Naive B cell (primary cell): ENCODE measurements at places on chromosomes 7 and 10.
A peak's percentile ranks its signal among the peaks of the same experiment; 100 is the strongest.

DNA sequence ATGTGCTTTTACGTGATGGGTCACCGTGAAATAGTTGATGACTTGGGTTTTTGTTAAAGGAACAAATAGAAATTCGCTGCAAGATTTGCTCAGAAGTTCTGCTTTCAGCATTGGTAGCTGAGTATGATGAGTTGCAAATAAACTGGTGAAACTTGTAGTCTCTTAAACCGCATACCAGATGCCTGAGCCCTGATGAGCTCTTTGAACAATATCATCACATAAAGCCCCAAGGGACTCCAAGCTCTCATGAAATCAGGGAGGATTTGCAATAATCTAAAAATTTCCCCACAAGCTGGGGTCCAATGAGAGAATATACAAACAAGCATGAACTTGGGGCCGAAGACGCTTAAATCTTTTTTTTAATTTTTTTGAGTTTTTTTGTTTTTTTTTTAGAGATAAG lies 312.4 kb downstream of the CALN1 start:
- DNase-seq: no peak

GRCh38 chr7:100493476-100494264 lies 9.9 kb downstream of the NYAP1 start:
- DNase-seq: no peak

DNA sequence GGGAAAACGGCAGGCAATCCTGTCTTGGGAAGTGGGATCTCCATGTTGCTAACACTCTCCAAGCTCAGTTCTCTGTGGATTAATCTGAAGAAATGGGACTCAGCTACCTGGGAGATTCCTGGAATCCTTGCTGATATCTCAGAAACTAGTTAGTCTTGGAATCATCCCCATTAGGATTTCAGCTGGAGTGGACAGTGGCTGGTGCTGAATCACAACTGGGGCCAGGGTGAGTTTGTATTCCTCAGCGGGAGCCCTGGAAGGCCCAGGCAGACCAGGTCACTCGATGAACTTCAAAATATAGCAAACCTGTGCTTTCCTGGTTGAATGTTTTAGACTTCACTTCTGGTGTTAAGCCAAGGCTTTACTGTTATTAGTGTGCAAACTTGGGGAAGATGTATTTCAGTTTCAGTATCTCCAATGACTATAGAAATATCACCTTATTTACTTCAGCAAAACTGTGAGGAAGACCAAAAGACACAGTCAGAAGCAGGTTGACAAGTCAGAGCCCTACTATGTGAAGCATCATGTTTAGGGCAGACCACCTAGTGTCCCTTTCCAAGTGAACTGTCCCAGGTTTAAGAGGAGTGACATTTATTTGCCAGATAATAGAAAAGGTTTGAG lies 126.1 kb downstream of the AOAH start:
- no peak for DNase-seq

DNA sequence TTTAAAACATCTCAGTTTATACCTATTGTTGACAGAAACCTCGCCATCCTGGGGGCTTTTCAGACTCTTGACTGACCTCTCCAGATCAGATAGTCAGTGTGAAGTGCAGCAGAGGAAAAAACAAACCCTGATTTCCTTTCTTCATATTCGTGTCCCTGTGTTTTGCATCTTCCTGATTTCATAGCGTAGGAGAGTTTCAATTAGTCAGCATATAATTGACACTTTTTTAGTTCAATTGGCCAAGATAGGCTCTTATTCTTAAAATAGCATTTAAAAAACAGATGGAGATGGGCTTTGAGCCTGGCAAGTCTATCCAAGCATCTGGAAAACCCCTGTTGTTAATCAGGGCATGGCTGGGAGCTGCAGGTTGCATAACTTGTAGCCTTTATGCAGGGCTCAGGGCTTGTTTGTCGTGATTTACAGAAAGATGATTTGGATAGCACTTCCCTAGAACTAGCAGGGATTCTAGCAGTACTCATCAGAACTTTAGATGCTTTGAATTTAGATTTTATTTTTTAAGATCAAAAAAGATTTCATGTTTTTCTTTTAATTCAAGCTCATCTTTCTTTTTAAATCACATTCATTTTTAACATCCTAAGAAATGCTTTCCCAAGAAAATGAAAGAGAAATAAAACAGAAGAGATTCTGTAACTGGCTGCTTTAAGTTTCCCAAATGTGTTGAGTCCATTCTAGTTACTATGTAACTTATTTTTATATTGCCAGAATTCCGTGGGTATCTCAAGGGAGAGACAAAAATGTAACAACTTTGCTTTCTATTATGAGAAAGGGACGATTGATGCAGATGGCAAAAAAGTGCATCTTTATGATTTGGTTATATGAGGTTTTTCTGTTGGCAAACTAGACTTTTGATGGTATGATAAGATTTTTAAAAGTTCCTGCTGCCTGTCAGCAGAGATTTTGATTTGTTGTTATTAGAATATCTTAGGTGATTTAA lies 270.8 kb upstream of the FZD8 start:
- DNase-seq: no peak

GRCh38 chr7:134954197-134955082 lies 31.9 kb upstream of the AGBL3 start:
- peak; percentile 3 for DNase-seq

DNA sequence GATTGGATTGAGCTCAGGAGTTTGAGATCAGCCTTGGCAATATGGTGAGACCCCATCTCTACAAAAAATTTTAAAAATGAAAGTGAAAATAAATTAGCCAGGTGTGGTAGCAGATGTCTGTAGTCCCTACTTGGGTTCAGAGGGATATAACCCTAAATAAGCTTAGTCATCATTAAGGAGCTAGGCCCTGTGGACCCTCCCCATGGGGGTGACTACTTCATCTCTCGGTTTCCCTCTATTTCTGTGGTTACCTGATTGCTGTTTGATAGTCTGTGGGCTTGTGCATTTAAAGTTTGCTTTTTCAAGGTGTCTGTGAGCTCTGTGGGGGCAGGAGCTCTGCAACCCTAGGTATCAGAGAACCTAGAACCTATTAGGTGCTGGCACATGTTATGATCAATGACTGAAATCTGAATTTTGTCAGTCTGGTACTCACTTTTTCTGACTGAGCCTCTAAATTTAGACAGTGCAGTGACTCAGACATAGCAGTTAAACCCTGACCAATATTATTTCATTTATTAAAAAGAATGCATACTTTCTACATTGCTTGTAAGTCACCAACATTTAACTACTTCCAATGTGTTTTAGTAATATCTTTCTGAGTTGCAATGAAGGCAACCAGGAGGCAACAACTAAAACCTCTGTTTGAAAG lies 8.1 kb upstream of the CUZD1 start:
- no peak for DNase-seq

- no peak for DNase-seq
These were observed 29.4 kb upstream of the TNRC18 start for GRCh38 chr7:5452937-5453540.

DNA sequence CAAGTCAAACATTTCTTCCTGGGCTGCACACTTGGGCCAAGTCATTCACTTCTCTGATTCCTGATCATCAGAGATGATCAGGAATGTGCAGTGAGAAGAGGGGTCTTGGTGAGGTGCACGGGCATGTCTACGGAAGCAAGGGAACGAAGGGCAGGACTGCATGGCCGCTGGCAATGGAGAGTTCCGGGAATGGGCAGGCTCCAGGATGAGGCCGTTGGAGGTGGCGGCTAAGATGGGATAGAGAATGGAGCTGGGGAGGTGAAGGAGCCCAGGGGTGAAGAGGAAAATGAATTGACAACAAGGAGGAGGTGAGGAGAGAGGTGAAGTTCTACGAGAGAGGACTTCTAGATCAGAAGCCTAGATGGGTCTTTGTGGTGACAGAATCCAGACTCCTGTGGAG lies 260.0 kb downstream of the GRID1 start:
- DNase-seq: no peak

- DNase-seq: no peak
These were observed 58.2 kb downstream of the TMEM106B start for GRCh38 chr7:12269100-12269895.

- no peak for DNase-seq
These were observed 473 bp upstream of the ZNF32 start for GRCh38 chr10:43649185-43649523.

DNA sequence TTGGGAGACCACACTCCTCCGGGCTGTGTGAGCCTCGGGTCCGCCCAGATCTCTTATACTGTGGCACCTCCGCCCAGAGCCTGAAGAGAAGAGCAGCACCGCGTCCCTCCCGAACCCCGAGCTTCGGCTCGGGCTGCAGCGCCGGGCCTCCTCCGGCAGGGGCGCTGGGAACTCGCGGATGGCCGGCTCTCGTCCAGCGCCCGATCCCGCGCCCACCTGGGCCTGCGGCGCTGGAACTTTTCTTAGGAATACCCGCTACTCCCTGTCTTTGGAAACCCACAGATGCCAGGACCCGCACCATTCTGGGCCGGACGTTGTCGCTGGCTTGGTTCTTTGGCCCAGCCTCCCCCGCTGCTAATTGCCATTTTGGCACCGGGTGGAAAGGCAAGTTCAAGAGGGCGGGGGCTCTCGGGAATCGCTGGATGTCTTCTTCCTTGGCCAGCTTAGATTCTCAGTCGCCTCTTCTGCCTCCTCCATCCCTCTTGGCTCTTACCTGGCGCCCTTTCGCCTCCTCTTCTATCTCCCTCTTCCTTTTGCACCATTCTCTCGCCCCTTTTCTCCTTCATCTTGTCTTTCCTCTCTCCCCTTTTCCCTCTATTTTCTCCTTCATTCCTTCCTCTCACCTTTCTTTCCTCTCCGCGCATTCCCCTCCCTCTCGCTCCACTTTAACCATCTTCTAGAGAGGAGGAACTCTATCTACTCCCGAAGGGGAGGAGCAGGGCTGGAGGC lies 2.1 kb upstream of the SORCS3 start:
- no peak for DNase-seq

GRCh38 chr10:88236121-88236743 lies 346.9 kb downstream of the RNLS start:
- DNase-seq: no peak

GRCh38 chr7:27202018-27202861 lies 2.3 kb upstream of the HOXA13 start:
- no peak for DNase-seq

DNA sequence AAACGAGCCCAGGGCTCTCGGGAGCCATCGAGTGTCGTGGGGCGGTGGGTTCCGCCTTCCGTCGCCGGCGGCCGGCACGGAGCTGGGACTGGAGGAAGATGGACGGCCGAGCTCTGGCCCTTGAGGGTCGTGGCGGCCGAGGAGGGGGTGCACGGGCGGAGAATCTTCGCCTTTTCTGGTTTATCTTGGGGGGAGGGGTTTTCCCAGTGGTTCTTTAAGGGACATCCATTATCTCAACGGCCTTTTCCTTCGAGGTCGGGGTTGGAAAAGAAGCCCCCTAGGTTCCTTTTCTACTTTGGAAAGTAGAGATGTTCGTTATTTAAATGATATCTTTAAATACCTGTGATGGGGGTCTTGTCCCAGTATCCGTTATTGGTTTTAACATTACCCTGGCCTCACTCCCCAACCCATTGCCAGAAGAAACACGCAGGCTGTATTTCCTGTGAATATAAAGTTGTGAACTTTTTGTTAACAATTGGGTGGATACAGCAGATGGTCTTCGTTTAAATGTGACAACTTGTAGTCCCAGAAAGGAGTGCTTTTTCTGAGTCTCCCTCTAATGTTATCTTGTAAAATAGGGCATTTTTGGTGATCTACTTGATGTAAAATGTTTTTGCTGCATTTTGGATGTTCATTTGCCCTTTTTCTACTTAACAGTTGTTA lies 765 bp downstream of the CCAR1 start:
- DNase-seq: no peak

- no peak for DNase-seq
These were observed 1.1 kb upstream of the ACTR3C start for GRCh38 chr7:150324373-150324961.

GRCh38 chr10:116632596-116633215 lies 12.0 kb downstream of the PNLIPRP2 start:
- DNase-seq: no peak

GRCh38 chr10:90276894-90277475 lies 575.6 kb downstream of the KIF20B start:
- DNase-seq: no peak

- no peak for DNase-seq
These were observed 27.4 kb upstream of the INPP5A start for GRCh38 chr10:132510174-132510611.

- DNase-seq: no peak
These were observed 55.0 kb downstream of the C1GALT1 start for GRCh38 chr7:7237201-7237977.

GRCh38 chr7:76233538-76234281 lies 32.0 kb downstream of the SRRM3 start:
- DNase-seq: no peak
